ENCODE measurements at places on chromosomes 11 and 22. TPM values are rescaled to one million over a fixed set of nuclear protein-coding genes. Genes with fewer than 3 reads are reported as not detected.

The PATE1 gene
- not detected for total RNA-seq

The CRYBB2 gene
- not detected for total RNA-seq

The TBRG1 gene
- 21.3 TPM for total RNA-seq

DNA sequence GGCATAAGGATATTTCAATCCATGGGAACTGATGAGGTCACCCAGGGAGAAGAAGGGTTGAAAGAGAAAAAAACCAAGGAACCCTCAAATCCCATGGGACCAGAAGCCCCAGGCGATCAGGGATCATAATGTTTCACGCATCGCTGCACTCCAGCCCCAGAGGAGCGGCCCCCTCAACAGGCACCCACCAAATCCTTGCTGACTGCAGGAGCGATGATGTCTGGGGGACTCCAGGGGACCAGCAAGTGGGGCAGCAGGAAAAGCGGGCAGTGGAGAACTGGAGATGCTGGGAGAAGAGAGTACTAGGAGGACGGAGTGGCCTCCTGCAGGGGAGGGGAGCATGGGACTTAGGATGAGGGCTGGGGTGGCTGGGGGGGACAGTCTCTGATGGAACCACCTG, 47.7 kb upstream of the LINC01488 start:
- no peak for DNase-seq

GRCh38 chr11:133506023-133506422, 26.3 kb downstream of the OPCML start:
- no peak for DNase-seq

DNA sequence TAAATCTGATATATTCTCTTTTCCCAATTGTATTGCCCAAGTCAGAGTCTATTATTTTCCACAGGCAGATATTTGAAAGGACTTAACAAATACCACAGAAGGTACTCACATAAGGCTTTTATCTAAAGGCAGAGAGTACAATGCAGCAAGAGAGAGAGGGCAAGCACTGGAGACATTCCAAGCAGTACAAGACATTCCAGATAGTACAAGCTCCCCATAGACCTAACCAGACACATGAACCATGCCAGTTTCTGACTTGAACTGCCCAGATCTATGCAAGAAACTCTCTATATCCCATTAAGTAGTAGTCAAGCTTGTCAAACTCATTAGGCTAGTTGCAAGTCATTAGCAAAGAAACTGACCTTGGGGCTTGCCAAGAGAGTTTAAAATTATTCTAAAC, 11.2 kb upstream of the MS4A6E start:
- no peak for DNase-seq

The TMEM86A gene
- 2.6 TPM for total RNA-seq

GRCh38 chr11:35413598-35413997, 5.8 kb downstream of the SLC1A2 start:
- DNase-seq: no peak

The OR8B2 gene
- total RNA-seq: not detected

The TXN2 gene
- total RNA-seq: 92.8 TPM

The PKNOX2 gene
- 7.1 TPM for total RNA-seq

DNA sequence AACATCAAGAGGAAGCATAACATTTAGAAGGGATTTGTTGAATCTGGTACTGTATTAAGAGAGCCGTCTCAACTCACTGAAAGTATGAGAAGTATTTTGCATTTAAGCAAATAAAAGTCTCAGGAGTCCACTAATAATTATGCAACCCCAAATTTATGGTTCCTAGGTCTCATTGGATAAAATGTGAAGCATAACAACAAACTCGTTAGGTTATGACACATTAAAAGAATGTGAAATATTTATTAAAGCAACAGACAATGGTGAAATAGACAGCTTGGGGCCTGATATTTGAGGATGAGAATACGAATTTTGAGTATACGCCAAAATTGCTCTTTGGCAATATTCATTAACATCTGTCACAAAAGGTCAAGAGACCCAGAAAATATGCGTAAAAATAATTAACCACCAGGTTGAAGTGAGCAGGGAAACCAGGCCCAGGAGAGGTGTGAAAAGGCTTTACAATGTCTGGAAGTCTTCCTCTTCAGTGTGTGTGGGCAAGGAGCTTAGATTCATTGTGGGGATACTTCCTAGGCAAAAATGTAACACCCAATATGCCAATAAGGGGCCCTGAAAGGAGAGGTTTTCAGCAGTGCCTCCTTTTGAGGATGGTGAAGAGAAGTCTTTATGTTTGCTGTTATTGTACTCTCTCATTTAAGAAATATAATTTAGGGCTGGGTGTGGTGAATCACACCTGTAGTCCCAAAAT, 89.2 kb downstream of the FDX1 start:
- no peak for DNase-seq

- no peak for DNase-seq
These were observed 85.0 kb upstream of the CRYBB3 start for GRCh38 chr22:25114369-25115362.

GRCh38 chr11:45022294-45023064, 71.8 kb upstream of the TP53I11 start:
- no peak for DNase-seq

- DNase-seq: no peak
These were observed 9.8 kb upstream of the HBE1 start for GRCh38 chr11:5279471-5280090.

DNA sequence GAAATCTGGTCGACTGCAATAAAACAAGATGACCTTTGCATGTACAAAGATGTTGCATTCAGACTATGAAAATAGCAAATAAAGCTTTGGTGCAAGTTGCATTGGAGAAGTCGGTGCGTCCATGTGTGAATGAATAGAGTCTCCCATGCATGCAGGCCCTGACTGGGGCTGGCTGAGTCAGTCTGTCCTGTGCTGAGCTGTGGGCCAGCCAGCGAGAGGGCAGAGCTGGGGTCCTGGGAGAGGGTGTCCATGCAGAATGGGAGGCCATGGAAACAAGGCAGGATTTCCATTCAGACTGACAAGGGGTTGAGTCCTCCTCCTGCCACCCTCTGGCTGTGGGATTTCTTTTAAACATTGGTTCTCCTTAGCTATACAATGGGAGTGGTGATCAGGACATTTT, 2.3 kb upstream of the CRYBB3 start:
- no peak for DNase-seq

GRCh38 chr11:6321961-6322362, 1.7 kb upstream of the CAVIN3 start:
- no peak for DNase-seq

DNA sequence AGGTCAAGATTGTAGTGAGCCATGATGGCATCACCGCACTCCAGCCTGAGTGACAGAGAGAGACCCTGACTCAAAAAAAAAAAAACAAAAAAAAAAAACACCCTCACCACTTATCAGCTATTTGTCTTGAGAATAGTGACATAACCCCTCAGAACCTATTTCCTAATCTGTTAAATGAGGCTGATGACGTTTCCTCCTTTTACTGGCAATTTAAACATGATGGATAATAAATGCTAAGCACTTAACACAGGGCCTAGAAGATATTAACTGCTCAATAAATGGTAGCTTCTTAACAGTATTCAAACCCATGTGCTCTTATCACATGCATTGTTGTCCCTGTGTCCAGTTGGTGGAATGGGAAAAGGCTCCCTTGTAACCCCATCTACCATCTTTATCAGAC, 34.6 kb downstream of the LIMK2 start:
- no peak for DNase-seq

GRCh38 chr11:74725701-74726100, 5.5 kb downstream of the CHRDL2 start:
- DNase-seq: no peak

DNA sequence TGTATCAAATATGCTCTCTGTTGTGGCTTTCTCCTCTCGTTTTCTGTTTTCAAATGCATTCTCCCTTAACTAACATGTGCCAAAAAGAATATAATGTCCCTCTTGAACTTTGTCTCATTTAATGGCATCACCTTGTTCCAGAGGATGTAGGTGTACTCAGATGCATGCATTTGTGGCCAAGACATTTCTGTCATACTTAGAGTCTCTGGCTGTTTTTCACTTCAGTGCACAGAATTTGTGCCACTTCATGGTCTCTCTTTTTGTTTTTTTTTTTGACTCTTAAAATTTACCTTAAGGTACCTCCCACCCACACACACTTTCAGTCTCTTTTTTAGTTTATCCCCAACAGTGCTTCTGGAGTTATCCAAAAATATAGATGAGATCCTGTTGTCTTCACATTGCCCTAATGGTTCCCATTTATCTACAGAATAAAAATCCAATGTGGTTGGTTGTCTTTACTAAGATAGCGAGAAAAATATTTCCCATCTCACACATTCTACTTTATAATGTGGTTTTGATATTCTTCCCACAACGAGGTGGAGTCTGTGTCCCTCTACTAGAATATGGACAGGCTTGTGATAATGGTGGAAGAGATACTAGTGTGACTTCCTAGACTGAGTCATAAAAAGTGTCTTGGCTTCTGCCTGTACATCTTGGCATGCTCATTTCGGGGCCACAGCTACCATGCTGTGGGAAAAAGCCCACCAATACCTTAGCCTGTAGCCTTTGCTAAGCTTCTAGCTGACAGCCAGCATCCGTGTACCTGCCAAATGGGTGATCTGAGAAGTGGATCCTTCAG, 125.8 kb downstream of the DDX10 start:
- DNase-seq: no peak

DNA sequence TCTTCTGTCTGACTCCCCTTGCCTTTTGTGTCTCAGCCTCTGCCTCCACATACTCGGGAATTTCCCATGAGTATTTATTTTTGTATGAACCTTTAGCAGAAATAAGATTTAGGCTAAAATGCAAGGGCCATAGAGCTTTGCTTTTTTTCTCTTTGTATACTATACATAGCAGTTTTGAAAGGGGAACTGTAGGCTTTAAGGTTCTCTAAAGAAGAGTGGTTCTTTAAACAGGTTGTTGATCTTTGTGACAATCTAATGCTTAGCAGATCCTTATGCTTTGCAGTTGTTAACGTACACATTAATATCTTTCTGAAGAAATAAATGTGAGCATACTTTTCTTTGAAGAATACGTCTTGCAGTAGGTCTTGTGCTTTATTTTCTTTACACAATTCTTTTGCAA, 35.0 kb downstream of the TBCEL start:
- DNase-seq: no peak

The LYVE1 gene
- total RNA-seq: 15.2 TPM

The F2 gene
- not detected for total RNA-seq

The SMTNL1 gene
- not detected for total RNA-seq

DNA sequence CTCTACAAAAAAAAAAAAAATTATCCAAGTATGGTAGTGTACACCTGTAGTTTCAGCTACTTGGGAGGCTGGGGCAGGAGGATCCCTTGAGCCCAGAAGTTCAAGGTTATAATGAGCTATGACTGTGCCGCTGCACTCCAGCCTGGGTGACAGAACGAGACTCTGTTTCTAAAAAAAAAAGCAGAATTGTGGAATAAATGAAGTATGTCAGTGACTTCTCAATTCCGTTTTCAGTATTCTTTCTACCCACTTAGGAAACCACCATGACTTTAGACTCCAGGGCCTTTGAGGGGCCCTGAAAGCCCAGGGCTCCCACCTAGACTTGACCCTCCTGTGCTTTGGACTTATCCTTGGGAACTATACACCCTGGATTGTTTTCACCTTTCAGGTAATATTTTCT, 6.5 kb upstream of the NUP160 start:
- no peak for DNase-seq

DNA sequence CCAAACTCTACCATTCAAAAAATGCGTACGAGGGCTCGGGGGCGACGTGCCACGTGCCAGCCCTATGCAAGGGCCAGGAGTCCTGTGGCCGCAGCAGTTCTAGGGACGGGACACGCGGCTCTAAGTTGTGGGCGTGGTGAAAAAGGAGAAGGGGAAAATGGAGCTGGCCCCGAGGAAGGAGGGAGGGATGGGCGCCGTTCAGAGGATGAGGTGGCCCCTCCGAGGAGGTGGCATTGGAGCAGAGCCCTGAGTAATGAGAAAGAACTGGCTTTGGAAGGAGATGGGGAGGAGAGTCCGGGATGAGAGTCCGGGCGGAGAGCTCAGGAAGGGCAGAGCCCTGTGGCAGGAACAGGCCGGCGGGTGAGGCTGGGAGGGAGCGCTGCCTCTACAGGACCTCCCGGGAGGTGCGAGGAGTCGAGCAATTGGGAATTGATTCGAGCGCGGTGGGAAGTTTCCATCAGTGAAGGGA, 21.0 kb downstream of the OTUB1 start:
- DNase-seq: no peak

GRCh38 chr11:41498726-41499125, 39.3 kb upstream of the LRRC4C start:
- DNase-seq: no peak

The SCGB1A1 gene
- total RNA-seq: not detected

The MIAT gene
- 1.3 TPM for total RNA-seq

The RAPSN gene
- 3.7 TPM for total RNA-seq

The DDX25 gene
- total RNA-seq: not detected

The RHOG gene
- 27.5 TPM for total RNA-seq

The BCO2 gene
- 67.8 TPM for total RNA-seq

- no peak for DNase-seq
These were observed 894.6 kb downstream of the METTL15 start for GRCh38 chr11:29002816-29003215.

DNA sequence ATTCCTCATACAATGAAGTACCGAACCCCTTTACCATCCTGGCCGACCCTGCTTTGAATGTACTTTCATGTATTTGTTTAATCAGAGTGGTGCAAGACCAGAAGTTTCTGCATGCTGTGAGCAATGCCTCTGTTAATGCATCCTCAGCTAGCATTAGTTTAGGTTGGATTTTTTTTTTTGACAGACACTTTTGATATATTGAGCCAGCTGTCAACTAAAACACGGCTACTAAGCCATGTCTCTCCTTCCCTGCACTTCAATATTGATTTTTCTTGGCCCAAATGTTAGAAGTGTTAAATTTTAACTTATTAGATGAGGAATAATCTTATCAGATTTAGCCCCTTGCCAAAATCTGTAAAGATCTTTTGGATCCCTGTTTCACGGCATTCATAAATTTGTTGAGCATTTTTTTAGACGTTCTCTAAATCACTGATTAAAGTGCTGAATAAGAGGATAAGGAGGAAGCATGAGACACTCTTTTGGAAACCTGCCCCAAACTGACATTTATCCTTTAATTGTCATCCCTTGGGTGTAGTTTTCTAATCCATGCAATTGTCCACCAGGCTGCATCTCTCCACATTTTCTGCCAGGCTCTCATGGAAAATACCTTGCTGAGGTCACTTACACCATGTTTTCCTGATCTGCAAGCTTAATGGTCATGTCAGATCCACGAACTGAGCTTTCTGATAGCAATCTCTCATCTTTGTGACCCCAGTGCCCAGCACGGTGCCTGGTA, 130.7 kb downstream of the FEZ1 start:
- no peak for DNase-seq

GRCh38 chr11:110505528-110506284, 76.0 kb downstream of the FDX1 start:
- no peak for DNase-seq
